Fibroblast of skin of left biceps (primary cell): ENCODE measurements at places on chromosomes 4 and X.
A peak's percentile ranks its signal among the peaks of the same experiment; 100 is the strongest.

DNA sequence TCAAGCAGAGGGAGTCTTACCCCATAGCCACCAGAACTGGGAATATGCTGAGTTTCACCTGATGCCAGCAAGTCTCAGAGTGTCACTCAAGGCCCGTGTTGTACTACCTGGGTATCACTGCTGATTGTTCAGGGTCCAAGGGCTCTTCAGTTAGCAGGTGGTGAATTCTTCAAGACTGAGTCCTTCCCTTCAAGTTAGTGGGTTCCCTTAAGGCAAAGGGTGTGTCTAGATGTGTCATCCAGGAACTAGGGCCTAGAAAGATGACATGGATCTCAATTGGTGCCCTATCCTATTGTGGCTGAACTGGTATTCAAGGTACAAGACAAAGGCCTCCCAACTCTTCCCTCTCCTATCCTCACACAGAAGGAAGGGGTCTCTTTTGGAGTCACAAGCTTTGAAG, 159.9 kb upstream of the DIPK2B start:
- no peak for DNase-seq

- DNase-seq, result no peak
These were observed 55.7 kb downstream of the NDNF start for GRCh38 chr4:121016611-121017010.

DNA sequence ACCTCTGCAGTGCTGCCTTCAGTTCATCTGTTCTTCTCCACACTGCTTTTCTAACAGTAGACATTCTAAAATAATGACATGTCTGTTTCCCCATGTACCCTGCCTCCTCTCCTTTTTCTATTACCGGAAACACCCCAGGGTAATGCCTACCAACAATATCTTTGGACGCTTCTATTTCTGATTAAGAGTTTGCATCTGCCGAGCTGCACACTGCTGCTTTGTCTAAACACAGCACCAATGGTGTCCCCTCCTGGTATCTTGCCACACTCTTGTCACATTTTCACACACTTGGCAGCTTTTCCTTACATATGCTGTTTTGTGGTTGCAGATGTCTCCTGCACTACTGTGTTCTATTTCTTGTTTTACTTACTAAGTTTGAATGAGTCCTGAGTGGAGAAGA, 288.8 kb downstream of the GRIA2 start:
- no peak for DNase-seq

GRCh38 chr4:78410676-78411075, 140.9 kb upstream of the ANXA3 start:
- peak; percentile 13 for DNase-seq
